Stimulated activated CD4-positive, alpha-beta T cell treated with anti-CD3 and anti-CD28 coated beads, Interleukin-4, amount 100 ng/mL, for 24 hours (primary cell): ENCODE measurements at places on chromosomes 11 and 22.

GRCh38 chr11:62398011-62398994 lies 20.5 kb upstream of the SCGB1A1 start:
- no peak for DNase-seq

DNA sequence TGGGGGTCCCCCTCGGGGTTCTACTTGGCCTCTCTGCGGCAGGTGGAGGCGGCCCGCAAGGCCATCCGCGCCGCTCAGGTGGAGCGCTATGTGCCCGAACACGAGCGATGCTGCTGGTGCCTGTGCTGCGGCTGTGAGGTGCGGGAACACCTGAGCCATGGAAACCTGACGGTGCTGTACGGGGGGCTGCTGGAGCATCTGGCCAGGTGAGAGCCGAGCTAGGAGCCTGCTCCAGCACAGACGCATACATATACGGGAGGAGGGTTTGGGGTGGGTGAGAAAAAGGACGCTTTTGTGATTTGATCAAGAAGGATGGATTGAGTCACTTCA lies 415 bp downstream of the CENATAC start:
- DNase-seq = no peak

GRCh38 chr11:69127884-69128283 lies 27.9 kb upstream of the SMIM38 start:
- DNase-seq = no peak

DNA sequence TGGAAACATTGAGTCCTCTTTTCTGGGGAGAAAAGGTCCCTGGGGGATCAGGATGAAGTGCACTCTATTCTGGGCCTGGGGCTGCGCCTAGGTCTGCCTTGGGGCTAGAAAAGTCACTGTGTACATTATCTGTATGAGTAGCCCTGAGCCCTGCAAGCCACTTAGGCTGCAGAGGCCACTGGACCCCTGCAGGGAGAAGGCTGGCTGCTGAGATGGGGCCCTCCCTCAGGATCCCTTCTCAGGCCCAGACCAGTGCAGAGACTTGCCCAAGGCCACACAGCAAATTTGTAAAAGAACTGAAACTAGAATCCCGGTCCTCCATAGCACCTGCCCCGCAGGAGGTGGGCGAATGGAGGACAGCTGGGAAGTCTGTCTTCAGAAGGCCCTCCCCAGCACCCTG lies 26.8 kb upstream of the HMOX1 start:
- no peak for DNase-seq

GRCh38 chr11:108025387-108026080 lies 16.8 kb downstream of the CUL5 start:
- no peak for DNase-seq

GRCh38 chr11:70503468-70504221 lies 105.3 kb downstream of the CTTN start:
- DNase-seq = no peak

- peak; percentile 12 for DNase-seq
These were observed 51.9 kb upstream of the USP47 start for GRCh38 chr11:11789735-11790369.

- peak; percentile 40 for DNase-seq
These were observed 38.8 kb downstream of the NUMA1 start for GRCh38 chr11:72041364-72042063.

- no peak for DNase-seq
These were observed 2.4 kb downstream of the PIM3 start for GRCh38 chr22:49962751-49963646.

DNA sequence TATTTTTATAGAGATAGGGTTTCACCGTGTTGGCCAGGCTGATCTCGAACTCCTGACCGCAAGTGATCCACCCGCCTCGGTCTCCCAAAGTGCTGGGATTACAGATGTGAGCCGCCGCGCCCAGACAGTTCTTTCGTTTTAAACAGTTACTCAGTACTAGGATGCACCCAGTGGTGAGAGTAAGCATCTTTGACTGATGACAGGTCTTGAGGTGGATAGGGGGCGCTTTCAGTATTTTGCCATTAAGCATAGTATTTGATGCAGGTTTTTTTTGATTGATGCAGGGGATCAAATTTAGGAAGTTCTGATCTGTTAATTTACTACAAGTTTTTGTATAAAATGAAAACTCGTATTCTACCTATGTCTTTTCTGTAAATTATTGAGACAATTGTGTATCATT lies 13.2 kb upstream of the TRIM34 start:
- no peak for DNase-seq

GRCh38 chr11:15166204-15166603 lies 51.5 kb downstream of the INSC start:
- DNase-seq = no peak

- no peak for DNase-seq
These were observed 26.1 kb upstream of the LDHA start for GRCh38 chr11:18368221-18368620.

DNA sequence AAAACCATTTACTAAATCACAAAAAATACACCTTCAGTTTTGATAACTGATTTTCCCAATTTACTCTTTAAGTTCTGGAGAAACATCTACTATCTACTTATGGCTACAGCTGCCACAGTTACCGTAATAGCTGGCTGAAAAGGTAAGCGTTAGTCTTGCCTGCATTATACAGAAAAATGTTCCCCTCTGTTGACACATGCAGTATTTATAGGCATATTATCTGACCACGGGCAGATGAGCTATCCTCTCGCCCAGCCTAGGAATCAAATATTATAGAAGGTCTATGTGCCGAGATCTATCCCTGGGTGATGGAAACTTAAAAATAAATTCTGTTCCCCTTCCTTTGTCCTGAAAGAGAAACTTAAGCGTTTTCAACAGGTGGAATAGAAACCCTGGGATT lies 283.8 kb downstream of the CADM1 start:
- no peak for DNase-seq

DNA sequence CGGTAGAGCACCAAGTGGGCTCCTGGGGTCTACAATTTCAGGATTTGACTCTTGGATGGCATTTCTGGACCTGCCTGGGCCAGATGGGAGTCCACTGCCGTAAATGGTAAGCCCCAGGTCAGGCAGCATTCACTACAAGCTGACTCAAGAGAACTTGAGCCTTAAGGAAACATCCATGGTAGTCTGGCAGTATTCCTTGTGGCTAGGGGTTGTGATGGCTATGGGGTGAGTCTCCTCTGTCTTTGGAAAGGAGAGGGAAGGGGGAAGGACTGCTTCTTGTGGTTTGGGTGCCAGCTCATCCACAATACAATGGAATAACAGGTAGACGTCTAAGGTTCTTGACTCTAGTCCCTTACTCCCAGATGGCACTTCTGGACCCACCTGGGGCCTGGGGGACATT lies 32.3 kb upstream of the POU2AF2 start:
- no peak for DNase-seq

DNA sequence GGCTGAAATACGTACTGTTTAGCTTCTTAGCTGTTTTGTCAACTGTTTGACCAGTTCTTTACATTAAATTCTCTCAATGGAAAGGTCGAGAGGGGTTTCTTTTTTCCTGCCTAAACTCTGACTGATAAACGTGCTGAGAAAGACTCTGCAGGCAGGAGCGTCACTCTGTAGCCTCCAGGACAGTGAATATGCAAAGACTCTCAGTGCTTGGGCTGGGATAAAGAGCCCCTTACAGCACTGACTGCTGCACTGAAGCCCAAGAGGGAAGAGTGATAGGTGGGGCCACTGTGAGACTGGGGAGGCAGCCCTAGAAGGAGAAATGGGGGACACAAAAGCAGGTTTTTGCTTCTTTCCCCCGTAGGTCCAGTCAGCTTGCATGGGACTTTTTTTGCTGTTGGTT lies 213.5 kb downstream of the TENM4 start:
- DNase-seq = no peak

DNA sequence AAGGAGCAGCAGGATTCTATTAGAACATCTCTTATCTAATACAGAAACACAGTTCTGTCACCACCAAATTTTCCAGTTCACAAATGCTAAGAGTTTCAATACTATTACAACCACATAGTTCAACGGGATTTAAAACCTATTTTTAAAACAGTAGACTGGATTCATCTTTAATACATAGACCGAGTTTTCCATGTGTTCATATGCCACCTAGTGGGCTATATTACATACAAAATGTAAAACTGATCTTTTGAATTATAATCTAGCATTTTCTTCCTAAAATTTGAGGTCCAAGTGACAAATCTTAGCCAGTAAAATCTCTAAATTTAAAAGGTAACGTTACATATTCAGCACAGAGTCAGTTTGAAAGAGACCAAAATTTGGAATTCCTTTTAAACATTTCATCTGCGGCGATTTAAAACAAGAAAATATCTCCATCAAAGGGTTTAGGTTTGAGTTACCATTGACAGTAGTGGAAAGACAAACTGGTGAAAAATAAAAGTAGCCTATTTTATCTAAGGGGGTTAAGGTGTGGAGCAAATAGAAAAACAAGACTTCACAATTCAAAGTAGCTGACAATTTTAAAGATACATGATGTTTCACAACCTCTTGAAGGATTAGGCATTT lies 269.3 kb upstream of the MPPED2 start:
- no peak for DNase-seq

DNA sequence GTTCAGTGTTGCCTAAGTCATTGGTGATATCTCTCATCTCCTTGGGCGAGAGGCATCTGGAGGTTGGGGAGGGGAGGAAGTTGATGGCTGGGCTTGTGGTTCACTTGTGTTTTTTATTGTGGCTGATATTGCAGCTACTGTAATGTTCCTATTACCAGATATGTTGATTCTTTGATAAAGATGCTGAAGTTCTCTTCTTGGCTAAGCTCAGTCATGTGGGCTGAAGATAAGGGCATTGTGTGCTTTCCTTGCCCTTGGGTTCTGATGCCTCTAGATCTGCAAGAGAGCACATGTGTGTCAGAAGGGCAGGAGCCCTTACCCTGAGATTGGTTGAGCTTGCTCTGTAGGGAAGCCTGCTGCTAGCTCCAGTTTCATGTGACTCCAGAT lies 12.0 kb downstream of the STX3 start:
- no peak for DNase-seq

- no peak for DNase-seq
These were observed 9.3 kb upstream of the PEX26 start for GRCh38 chr22:18068381-18068988.

GRCh38 chr22:48838846-48839730 lies 988.6 kb downstream of the BRD1 start:
- no peak for DNase-seq

DNA sequence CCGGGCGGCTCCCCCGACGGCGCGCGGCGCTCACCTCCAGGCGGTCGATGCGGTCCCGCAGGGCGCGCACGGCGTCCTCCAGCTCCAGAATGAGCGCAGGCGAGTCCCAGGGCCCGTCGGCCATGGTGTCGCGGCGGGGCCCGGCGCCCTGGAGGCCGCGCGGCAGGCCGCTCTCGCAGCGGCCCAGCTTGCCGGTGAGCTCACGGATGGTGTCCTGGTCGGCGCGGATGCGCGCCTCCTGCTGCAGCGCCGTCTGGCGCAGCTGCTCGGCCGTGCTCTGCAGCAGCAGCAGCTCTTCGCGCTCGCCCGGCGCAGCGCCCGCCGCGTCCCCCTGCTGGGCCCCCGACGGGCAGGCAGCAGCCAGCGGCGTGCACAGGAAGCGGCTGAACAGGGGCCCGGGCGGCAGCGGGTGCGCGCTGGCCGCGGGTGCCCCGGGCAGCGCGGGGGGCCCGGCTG lies 599 bp downstream of the NPTXR start:
- peak; percentile 44 for DNase-seq

DNA sequence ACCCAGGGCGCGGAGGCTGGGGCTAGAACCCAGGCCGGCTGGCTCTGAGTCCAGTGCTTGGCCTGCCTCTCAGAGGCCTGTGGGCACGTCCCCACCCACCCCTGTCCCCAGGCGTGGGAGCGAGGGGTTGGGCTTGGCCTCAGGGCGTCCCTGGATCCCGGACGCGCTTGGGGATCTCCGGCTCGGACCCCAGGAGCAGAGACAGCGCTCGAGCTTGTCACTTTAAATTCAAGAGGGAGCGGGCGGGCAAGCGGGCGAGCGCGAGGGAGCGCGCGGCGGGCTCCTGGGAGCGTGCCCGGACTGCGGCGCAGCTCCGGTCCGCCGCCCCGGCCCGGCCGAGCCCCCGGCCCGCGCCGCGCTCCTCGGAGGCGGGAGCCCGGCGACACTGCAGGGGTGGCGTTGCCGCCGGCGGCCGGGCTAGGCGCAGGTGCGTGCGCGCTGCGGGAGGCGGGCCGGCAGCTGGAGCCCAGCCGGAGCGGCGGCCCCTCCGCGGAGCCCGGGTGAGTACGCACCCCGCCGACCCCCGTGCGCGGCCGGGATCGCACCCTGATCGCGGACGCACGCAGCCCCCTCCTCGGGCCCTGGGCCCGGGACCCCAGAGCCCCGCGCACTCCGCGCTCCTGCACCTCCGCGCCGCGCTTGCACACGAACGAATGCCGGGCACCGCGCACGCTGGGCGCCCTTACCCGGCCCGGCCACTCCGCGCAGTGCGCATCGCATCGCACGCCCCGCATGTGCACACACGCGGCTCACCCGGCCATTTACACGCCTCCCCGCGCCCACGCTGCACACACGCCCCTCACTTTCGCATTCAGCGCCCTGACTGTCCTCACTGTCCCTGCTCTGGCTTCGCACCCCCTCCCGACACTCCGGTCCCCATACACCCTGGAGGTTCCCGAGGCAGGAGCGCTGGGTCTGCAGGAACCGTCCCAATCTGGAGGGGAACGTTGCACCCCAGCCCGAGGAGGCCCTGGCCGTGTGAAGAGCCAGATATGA lies at the start of gene SYT12:
Gene SYT12 (plus strand): TSS at position 174 of the 996 bp plus-strand sequence. CDS start 7,011 bp downstream, outside the sequence.
- DNase-seq = peak; percentile 15

GRCh38 chr22:47902646-47903180 lies 1140.3 kb downstream of the TBC1D22A start:
- DNase-seq = no peak

DNA sequence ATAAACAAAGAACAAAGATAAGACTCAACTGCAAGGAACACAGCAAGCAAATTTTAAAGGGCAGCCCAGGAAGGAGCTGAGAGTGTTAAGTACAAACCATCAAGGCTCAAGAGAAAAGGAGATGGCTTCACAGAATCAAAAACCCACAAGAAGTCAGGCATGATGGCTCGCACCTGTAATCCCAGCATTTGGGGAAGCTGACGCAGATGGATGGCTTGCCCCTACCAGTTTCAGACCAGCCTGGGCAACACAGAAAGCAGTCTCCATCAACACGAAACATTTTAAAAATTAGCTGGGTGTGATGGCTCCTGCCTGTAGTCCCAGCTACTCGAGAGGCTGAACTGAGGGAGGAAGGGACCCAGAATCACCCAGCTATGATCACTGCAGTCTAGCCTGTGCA lies 32.6 kb downstream of the MAPK1 start:
- DNase-seq = no peak

GRCh38 chr22:44245438-44245837 lies 64.7 kb downstream of the PARVG start:
- no peak for DNase-seq

GRCh38 chr11:120819437-120820365 lies 204.2 kb upstream of the TBCEL start:
- no peak for DNase-seq

- DNase-seq = no peak
These were observed 5.6 kb downstream of the NRGN start for GRCh38 chr11:124745270-124745834.

DNA sequence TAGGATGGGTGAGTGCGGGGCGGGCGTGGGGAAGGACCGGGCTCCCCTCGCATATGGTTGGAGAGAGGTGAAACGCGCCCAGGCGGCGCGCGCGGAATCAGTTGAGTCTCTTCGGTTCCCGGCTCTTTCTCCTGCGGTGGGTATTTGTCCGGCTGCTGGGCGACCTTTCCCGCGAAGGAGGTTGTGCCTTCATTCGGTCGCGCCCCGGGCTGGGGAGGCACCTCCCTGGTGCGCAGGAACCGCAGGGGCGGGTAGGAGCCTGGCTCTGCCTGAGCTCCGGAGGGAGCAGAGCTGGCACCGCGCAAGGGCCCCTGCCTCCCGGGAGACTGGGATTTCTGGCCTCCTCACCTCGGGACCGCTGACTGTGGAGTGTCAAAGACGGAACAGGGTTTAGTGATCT lies 27.5 kb downstream of the SAA4 start:
- DNase-seq = no peak

GRCh38 chr11:2137202-2138067 lies 1.8 kb downstream of the IGF2 start:
- no peak for DNase-seq
